Stimulated activated CD4-positive, alpha-beta T cell treated with anti-CD3 and anti-CD28 coated beads, Interleukin-1b, Interleukin-23, amount 100 ng/mL, for 24 hours (primary cell): ENCODE measurements at places on chromosomes 13 and 19.

GRCh38 chr19:13748169-13748828, 16.0 kb upstream of the MRI1 start:
- no peak for DNase-seq

DNA sequence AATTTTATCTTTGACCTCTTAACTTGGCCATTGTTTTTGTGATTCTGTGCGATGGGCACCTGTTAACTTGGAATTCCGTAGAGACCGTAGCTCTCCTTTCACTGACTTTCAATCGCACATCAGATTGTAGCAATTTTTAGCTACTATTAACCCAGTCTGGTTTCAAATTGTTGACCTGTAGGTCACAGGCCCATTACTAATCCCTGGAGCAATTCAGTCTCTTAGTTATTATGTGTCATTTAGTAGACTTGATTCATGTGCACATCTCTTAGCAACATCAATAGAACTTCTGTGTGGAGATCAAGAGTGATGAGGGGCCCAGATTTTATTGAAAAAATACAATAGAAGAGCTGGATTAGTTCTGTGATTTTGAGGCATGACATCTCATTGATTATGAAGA, 549.6 kb upstream of the SLC10A2 start:
- no peak for DNase-seq

GRCh38 chr19:4447327-4448146, 10.1 kb downstream of the UBXN6 start:
- DNase-seq: no peak

GRCh38 chr13:46486270-46486669, 66.7 kb upstream of the LRCH1 start:
- DNase-seq: no peak

GRCh38 chr19:3178377-3178972, at the start of gene S1PR4:
S1PR4 (plus strand) TSS chr19:3178769; CDS start chr19:3178793, 24 bp downstream.
- no peak for DNase-seq

DNA sequence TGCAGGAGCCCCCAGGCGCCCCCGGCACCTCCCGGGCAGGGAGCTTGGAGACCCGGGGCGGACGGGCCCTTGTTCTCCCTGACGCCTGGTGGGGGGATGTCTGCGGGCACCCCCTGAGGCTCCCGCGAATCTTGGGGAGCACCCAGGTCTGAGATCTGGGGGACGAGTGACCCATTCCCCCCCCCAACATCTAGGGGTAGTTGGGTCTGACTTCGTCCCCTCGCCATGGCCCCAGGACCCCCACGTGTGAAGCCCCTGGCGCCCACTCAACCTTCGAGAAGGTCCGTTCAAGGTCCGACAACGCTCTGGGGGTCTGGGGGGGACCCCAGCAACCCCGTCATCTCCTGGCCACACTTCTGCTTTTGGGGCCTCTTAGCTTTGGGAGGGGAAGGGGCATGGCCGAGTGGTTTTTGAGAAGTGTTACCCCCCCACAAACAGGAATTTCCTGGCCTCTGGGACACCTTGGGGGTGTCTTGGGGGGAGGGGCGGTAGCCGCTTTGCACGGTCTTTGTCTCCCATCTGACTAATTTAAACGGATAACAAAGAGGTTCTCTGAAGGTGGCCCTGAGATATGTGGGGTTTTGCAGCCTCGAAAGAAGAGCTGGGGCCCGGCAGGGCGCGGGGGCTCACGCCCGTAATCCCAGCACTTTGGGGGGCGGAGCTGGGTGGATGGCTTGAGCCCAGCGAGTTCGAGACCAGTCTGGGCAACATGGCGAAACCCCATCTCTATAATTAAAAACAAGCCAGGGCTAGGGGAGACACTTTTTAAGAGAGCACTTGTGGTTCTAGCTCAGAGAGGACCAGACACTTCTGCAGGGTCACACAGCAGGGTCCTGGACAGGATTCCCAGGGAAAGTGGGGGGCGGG, 608 bp downstream of the CNN2 start:
- DNase-seq: no peak

DNA sequence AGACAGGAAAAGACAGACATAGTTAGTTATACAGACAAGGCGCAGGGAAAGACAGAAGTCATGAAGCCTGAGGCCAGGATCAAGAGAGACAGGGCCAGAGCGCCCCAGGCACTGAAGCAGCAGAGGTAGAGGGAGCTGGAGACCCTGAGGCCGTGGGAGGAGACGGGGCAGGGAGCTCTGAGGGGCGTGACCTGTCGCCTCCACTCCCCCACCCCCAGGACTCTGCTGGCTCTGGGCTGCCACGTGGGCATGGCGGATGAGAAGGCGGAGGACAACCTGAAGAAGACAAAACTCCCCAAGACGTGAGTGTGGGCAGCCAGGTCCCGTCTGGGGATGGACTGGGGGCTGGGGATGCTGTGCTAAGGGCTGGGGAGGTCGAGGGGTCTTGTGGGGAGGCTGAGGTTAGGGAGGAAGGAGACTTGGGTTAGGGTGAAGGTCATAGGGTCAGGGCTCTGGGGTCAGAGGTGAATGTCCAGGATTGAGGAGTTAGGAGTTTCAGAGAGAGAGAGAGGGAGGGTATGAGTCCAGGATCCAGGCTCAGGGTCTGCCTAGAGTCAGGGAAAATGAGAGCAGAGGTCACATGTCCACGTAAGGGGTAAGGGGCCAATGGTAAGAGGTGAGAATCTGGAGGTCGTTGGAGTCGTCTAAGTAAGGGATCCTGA, 31.1 kb downstream of the RYR1 start:
- no peak for DNase-seq

- DNase-seq: no peak
Observed at GRCh38 chr13:40789275-40790153, at the start of gene SLC25A15. SLC25A15 (plus strand) TSS chr13:40789611; CDS start chr13:40793227, 3,616 bp downstream.

- no peak for DNase-seq
Observed at GRCh38 chr13:37869506-37869755, 141 bp downstream of the TRPC4 start.
